ENCODE measurements at places on chromosomes 13 and 19.

GRCh38 chr13:23212671-23213070, 31.9 kb downstream of the SGCG start:
- DNase-seq, result no peak

DNA sequence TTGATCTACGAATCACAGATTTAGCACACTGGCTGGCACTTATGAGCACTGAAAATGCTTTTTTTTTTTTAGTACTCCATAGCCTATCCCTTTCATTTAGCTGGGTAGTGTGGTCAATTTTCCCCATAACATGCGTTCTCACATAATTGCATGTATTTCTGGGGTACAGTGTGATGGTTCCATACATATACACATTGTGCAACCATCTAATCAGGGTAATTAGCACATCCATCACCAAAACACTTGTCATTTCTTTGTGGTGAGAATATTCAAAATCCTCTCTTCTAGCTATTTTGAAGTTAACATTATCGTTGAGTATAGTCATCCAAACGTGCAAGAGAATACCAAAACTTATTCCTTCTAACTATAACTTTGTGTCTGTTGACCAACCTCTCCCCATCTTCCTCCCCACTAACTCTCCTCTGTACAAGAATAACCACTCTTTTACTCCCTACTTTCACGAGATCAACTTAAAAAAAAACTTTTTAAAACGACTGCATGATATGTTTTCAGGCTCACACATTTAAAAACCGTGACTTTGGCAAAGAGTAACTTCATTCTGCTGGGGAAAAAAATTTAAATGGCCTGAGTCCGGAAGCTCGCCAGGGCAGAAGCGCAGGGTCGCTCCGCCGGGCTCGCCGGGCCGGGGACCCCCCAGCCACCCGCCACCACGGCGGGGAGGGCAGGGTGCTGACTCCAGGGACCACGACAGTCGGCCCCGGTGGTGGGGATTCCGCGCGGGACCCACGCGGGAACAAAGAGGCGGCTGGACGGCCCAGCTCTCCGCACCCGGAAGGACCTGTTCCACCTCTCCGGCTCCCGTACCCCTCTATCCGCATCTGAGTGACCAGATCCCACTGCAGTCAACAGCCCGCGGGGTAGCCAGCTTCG, 868 bp upstream of the UBAC2 start:
- DNase-seq, result no peak

- DNase-seq, result no peak
Measured at GRCh38 chr19:29233591-29233990, 20.6 kb upstream of the UQCRFS1 start.

DNA sequence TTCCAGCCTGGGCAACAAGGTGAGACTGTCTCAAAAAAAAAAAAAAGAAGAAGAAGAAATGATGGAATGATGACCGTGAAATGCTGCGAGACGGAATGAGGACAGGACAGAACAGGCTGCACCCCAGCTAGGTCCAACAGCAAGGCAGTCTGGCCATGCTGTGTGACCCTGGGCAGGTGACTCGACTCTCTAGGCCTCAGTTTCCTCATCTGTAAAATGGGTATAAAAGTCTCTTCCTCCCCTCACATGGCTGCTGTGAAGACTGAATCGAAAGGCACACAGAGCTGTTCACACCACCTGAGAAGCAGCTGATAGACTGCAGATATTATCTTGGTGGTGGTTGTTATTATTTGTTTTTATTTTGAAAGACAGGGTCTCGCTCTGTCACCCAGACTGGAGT, 22.3 kb downstream of the PTPRS start:
- no peak for DNase-seq

DNA sequence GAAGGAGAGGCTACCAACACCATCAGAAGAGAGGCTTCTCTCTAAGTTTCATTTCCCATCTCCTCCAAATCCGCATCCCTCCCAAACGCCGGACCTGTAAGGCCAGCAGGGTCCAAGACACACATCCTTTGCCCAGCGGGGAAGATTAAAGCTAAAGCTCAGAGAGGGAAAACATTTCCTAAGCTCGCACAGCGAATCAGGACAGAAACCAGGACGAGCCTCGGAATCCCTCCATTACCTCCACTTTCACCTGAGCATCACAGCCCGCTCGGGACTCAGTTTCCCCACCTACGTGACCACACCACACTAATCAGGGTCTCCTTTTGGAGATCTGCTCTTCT, 711 bp upstream of the FOSB start:
- no peak for DNase-seq

DNA sequence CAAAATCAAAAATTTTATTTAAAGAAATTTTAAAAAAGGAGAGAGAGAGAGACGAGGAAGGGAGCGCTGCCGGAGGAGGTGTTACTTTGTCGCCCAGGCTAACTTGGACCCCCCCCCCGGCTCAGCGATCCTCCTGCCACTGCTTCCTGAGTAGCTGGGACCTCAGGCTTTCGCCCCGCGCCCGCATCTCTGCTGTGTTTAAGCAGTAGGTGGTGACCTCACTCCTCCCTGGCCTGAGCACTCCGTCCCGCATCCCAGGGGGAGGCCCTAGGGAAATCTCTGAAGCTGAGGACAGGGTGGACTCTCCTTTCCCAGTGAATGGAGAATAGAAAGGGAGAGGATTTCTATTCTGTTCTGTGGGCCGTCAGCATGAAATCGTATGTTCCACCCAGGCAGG, 485 bp upstream of the ZNF845 start:
- DNase-seq, result no peak

DNA sequence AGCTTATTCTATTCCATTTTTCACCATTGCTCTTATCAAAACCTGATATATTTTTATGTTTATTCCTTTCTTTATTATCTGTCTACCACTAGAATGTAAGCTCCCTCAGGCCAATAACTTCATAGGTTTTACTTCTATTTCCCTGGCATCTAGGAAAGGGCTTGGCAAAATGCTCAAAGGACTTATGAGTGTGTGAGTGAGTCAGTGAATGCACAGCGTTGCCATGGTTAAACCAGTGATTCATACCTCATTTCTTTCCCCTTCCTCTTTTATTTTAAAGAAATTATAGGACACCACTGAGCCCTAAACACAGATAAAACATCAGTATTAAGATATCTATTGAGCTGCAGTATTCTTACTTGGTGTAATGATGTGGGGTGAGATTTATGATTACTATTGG, 162.1 kb downstream of the GPC6 start:
- DNase-seq, result no peak

- DNase-seq, result no peak
Measured at GRCh38 chr13:23496255-23496654, 62.8 kb upstream of the SACS start.

DNA sequence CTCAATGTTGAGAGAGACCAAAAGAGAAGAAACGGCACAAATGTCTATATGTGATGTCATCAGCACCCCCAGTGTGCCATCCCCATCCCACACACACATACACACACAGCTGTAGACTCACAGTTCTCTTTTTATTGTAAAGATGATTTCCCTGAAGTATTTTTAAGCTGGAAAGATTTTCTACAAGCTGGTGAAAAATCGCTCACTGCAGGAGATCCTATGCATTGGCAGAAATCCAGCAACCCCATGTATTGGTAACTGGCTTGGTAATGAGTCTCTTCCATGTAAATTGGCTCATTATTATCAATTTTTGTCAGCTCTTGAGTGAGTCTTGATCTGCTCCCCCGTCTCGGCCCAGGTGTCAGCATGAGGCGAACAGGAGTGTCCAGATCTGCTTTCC, 107.1 kb upstream of the UQCRFS1 start:
- DNase-seq, result no peak

GRCh38 chr19:2733930-2734588, 5.8 kb downstream of the SLC39A3 start:
- DNase-seq, result no peak

- no peak for DNase-seq
Measured at GRCh38 chr13:106772006-106772601, 204.2 kb upstream of the ARGLU1 start.

DNA sequence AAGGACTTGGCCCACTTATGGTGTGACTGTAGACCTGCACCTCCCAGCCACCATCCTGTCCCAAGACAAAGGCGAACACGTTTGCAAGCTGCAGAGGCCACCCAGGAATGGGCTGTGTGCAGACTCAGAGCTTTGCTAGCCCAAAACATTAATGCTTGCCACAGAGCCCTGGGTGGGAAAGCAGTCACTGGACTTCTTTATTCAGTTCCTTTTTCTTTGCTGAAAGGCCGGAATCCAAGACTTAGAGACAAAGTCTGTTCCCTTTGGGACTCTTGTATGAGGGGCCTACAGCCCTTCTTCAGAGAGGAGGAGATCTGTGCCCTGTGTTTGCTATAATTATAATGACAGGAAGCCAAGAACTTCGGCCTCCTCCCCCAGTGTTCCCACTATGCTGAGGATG, 167.8 kb downstream of the DLEU7 start:
- no peak for DNase-seq

GRCh38 chr13:22470075-22470474, 710.7 kb upstream of the SGCG start:
- DNase-seq, result no peak

DNA sequence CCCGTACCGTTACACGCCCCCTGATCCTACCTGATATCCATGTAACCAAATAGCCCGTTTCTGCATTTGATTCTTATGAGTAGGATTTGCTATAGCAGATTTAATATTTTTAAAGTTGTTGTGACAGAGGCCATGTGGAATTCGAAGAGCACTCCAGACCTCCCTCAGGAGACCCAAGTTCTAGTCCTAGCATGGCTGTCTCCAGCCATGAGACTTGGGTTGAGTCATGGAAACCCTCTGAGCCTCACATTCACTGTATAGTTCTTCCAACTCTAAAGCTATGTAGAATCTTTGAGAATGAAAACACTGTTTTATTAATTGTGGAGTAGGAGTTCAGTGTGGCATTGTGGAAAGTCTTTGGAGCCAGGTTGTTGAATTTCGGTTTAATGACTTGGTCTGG, 8.0 kb upstream of the GPR183 start:
- no peak for DNase-seq

DNA sequence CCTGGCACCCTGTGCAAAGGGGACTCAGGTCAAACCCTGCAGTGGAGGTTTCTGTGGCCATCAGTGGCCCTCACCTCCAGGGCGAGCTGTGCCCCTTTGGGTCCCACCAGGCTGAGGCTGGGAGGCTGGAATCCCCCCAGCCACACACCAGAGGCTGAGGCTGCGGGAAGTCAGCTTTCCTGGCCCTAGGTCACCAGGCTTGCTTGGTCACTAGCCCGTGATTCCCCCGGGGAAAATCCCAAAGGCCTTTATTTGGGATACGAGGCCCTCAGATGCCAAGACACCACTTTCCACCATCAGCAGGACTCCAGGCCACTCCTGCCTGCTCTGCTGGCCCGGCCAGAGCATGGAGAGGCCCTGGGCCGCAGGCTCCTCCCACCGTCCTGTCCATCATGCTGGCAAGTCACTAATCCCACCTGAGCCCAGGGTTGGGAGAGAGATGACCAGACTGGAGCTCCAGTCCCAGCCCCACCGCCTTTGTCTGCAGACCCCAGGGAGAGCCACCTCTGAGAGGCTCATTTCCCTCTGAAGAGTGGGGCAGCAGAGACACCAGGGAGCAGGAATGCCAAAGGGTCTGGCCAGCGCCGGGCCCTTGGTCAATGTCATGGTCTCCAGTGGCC, 4.7 kb downstream of the NKPD1 start:
- DNase-seq, result no peak

DNA sequence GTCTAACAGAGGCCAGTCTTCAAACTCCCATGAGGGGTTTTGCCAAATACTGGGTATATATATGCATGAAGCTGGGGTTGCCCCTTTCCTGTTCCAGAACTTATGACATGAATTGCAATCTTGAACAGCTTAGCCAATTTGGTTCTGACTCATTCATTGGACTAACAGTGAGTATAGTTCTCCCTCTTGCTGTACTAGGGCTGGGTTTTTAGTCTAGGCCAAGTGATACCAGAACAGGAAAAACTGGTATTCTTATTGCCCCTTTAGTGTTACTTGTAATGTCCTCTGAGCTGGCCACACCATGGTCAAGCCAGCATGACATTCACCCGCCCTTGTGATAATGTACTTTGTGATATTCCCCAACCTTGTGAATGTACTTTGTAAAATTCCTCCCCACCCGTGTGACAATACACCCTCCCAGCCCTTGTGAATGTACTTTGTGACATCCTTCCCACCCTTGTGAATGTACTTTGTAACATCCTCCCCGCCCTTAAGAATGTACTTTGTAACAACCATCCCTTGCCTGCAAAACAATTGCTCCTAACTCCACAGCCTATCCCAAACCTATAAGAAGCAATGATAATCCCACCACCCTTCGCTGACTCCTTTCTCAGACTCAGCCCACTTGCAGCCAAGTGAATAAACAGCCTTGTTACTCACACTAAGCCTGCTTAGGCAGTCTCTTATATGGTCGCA, 26.9 kb downstream of the ZNF846 start:
- no peak for DNase-seq

- DNase-seq, result no peak
Measured at GRCh38 chr19:35937345-35938281, 1.4 kb downstream of the LRFN3 start.

DNA sequence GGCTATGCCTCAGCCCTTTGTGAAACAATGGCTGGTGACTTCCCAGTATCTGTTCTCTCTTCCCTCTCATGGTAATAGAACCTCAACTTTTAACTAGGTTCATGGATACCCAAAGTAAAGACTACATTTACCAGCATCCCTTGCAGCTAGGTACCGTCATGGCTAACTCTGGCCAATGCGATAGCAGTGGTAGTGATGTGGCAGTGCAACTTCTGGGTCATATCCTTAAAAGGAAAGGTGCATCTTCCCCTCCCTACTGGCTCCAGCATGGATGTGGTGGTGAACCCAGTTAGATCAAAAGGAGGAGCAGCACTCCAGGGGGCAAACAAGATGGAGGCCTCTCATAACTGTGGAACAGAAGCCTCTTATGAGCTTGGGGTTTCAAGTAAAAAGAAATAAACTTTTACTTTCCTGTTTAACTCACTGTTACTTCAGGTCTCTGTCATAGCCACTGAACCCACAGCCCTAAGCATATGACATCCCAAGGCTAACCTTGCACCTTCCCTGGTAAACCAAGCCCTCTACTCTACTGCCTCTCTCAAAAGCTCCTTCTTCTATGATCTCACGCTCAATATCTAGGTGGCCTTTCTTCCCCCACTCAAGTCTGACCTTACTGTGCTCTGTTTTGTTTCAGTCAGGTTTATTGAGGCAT, 104.4 kb downstream of the DOCK9 start:
- DNase-seq, result no peak

DNA sequence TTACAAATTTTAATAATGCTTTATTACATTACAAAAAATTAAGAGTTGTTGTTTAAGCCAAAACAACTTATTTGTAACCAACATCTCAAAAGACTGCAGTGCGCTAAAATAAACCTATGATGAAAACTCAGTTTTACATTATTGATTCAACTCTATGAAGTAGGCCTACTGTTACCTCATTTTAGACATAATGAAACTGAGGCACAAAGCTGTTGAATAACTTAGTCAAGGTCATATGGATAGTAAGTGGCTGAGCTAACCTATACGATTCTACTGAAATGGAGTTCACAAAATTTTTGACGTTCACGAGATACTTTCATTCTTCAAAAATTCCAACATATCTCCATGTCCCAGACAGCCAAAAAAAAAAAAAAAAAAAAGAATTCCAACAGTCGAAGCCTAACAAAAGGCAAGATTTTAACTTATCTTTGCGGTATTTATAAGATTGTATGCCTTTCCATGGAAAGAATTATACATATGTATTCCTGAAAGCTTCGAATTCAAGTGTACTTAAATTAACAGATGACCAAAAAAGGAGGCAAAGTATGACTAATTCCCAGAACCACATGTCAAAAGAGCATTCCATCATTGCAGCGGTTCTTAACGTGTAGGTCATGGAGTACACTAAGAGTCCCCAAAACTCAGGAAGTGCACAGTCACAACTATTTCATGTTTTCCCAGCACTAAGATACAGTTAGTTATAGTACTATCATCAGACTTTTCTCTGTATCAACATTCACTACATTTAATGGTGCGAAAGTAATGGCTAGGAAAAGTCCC, 69.4 kb downstream of the PSPC1 start:
- DNase-seq, result no peak

- DNase-seq, result no peak
Measured at GRCh38 chr19:2356036-2356646, 3.9 kb upstream of the TMPRSS9 start.

Measured in esophagus squamous epithelium (tissue), 5 donors.